ENCODE measurements at places on chromosomes 13 and 19. TPM values are rescaled to one million over a fixed set of nuclear protein-coding genes. Genes with fewer than 3 reads are reported as not detected.

The LIM2 gene
- not detected for total RNA-seq

The FIZ1 gene
- total RNA-seq = 16.8 TPM

The PCDH8 gene
- total RNA-seq = 0.18 TPM

GRCh38 chr13:58437427-58437826 is 805.9 kb downstream of the PCDH17 start:
- DNase-seq = no peak

DNA sequence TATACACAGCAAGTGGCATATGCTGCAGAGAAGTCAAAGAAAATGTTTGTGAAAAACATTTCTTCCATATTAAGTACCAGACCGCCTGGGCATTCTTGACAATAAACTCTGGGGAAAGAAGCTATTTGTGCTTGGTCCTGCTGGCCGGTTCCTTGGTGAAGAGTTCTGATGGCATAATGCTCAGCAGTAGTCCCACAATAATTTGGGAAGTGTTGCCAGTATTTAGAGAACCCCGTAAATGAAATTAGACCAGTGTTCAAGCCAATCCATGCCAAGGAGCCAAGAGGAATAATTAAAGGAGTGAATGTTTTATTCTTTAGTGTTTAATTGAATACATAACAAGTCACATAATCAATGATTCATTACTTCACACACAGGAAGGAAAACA is 6.3 kb downstream of the KCTD12 start:
- no peak for DNase-seq

GRCh38 chr19:33064458-33064791 is 263 bp downstream of the RHPN2 start:
- peak; percentile 71 for DNase-seq

DNA sequence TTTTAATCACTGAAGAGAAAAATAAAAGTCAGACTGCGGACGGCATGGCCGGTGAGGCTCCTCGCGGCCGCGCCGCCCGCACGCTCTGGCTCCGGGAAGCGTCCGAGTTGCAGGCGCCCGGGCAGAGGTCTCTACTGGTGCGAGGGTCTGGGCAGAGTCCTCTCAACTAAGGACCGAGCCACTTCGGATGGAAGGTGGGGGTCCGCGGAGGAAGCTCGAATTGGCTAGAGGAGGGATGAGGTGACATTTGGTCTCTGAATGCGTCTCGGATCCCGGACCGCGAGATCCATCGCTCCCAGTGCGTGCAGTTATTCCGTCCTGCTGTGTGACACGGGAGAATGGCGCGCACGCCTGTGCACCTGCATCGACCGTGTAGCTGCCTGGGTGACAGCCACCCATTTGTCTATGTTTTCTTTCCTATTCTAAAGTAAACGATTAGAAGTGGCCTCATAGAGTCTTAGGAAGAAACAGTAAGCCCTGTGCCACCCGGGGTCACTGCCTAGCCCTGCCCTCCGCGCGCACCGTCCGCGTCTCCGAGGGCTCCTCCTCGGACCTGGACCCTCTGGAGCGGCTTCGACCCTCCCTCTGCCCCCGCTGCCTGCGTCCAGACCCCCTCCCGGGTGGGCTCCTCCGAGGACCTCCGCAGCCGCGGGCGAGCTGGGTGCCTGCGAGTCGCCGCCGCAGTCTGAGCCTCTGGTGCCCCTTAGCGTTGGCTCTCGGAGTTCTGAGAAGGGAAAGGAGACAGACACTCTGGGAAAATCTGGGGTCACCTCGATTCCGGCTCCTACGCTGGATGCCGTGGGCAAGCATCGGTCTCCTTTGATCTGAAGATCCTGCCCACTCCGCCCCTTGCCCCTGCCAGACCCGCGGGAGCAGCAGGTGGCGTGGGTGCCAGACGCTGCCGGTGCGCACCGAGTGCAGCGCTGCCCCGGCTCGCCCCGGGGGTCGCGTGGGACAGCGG is 347.4 kb downstream of the LIG4 start:
- DNase-seq = peak; percentile 81

GRCh38 chr19:40625406-40626120 is 24.4 kb downstream of the LTBP4 start:
- DNase-seq = no peak

GRCh38 chr13:107865643-107866031 is 349.7 kb downstream of the LIG4 start:
- no peak for DNase-seq

DNA sequence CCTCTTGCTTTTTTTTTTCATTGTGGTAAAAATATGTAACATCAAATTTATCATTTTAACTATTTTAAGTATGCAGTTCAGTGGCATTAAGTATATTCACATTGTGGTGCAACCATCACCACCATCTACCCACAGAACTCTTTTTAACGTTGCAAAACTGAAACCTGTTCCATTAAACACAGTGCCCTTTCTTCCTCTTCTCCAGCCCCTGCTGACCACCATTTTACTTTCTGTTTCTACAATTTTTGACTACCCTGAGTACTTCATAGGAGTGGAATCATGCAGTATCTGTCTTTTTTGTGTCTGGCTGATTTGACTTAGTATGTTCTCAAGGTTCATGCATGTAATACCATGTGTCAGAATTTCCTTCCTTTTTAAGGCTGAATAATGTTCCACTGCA is 153.1 kb downstream of the FGF9 start:
- no peak for DNase-seq

DNA sequence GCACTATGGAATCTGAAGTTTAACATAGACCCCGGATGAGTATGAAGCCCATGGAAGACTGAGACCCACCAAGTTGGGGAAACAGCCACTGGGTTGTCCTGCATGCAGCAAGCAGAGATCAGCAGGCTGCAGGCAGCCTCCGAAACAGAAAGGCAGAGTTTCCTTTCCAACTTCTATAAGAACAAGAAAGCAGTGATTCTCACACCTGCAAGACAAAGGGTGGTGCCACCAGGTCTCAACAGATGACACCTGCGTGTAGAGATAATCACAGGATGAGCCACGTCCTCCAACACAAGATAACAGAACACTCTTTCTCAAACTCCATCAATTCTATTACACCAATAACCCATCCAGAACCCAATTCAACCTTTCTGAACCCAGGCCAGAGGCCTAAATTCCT is 457.9 kb downstream of the FOXO1 start:
- DNase-seq = no peak

- DNase-seq = peak; percentile 43
These were observed 494 bp downstream of the NCLN start for GRCh38 chr19:3186160-3186688.

GRCh38 chr19:30214651-30215051 is 157.5 kb upstream of the ZNF536 start:
- no peak for DNase-seq

GRCh38 chr13:101301053-101301452 is 115.3 kb downstream of the NALCN start:
- no peak for DNase-seq

DNA sequence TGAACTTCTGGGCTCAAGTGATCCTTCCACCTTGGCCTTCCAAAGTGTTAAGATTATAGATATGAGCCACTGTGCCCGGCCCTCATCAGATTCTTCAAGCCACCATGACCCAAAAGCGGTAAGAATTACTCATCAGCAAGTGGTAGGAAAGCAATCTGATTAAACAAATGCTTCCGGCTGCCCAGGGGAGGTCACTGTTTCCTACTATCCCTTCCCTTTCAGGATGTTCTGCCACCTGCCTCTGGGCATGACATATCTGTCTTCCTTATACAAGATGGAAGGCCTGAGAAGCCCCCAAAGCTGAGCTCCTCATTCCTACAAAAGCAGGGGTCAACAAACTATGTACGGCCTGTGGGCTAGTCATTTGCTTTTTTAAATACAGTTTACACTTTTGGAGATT is 7.0 kb downstream of the ABHD8 start:
- DNase-seq = no peak

DNA sequence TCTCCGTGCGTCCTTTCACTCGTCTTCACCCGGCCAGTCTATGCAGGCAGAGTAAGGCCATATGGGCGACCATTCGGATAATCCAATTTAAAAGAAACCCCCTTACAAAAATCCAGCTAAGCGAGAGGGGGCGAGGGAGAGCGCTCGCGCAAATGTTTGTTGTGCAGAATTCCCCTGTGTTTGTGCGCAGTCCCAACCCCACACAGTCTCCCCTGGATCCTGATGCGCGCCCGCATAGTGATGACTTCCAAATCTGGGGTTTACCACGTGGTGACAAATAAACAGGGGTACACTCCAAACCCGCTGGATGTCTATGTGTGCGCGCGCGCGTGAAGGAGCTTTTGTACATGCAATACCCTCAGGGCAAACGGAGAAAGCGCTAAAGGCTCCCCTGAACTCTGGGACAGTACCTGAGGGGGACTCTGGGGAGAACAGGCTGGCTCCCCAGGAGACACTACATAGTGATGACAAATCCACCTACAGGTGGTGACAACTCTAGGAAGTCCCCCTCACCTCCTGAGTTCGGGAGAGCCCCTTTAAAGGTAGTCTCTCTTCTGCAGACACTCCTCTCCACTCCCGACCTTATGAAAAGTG is 8.5 kb downstream of the SOX21 start:
- peak; percentile 6 for DNase-seq

DNA sequence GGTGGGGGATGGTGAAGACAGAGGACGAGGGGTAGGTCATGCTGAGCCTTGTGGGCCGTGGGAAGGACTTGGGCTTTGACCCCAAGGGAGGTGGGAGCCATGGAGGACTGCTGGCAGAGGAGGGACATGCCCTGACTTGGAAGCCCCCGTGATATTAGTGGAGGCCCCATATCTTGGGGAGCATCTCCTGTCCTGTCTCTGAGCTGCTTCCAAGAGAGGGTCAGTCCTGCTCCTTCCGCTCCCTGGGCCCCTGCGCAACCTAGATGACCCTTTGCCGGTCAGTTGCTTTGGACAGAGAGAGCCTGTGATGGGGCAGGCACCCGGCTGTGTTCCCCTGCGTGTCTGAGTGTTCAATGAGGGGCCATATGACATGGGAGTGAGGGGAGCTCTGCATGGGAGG is 5.2 kb downstream of the TLE6 start:
- no peak for DNase-seq

GRCh38 chr13:113819731-113820715 is 43.9 kb downstream of the GAS6 start:
- DNase-seq = no peak
